Activated naive CD4-positive, alpha-beta T cell treated with anti-CD3 and anti-CD28 coated beads for 36 hours (primary cell): ENCODE measurements at places on chromosomes 7 and 10. TPM values are rescaled to one million over a fixed set of nuclear protein-coding genes. Genes with fewer than 3 reads are reported as not detected.

DNA sequence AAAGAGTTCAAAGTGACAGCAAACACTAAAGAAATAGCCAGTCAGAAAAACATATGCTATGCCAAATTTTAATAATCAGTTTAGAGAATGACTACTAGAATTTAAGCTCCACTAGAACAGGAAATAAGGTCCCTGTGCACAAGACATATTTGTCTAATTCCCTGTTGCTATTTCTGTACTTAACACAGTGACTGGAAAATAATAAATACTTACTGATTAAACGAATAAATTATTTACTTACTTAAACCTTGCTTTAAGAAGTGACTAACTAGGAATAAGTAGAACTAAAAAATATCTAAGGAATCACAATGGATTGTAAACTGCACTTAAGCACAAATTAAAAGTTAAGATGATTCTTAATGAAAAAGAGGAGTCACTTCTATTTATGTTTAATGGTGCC is 22.3 kb downstream of the NPS start:
- no peak overlapping the region for H3K27ac ChIP-seq
- H3K4me3 ChIP-seq = no peak overlapping the region
- H3K36me3 ChIP-seq = no peaks in the 10 kb centered on the region
- no peaks in the 10 kb centered on the region for H3K4me1 ChIP-seq
- peaks cover under 1% of the 10 kb centered on the region for H3K27me3 ChIP-seq
- DNase-seq = no peak

DNA sequence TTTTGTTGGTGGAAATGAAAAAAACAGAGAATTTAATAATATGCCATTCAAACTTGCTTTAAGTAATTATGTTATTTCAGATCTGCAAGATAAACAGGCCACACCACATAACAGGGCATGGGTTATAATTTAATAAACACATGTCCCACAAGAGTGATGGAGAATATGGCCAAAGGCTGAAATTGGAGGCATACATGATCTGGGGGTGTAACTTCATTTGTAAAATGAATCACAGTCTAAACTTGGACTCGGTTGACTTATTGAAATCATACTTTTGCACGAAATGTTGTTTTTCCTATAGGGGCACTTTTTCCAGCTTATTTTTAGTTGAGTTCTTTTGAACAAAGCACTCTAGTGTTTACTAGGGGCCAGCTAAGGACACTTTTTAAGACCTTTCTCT is 151.6 kb downstream of the TMEM26 start:
- no peak for DNase-seq
- H3K27me3 ChIP-seq = peaks cover 7% of the 10 kb centered on the region
- H3K27ac ChIP-seq = no peak overlapping the region
- no peaks in the 10 kb centered on the region for H3K4me1 ChIP-seq
- H3K36me3 ChIP-seq = peaks cover 2% of the 10 kb centered on the region

- no peak overlapping the region for H3K27ac ChIP-seq
- no peaks in the 10 kb centered on the region for H3K27me3 ChIP-seq
- H3K4me1 ChIP-seq = peaks cover 3% of the 10 kb centered on the region
- no peak for DNase-seq
These were observed 5.8 kb upstream of the NCOA4 start for GRCh38 chr10:46035923-46036849.

GRCh38 chr7:118747473-118747872 is 523.0 kb downstream of the ANKRD7 start:
- H3K4me3 ChIP-seq = no peak overlapping the region
- H3K4me1 ChIP-seq = no peaks in the 10 kb centered on the region
- DNase-seq = no peak
- no peaks in the 10 kb centered on the region for H3K27me3 ChIP-seq

GRCh38 chr10:96910488-96911395 is 78.6 kb downstream of the LCOR start:
- DNase-seq = peak; percentile 29
- no peaks in the 10 kb centered on the region for H3K27me3 ChIP-seq
- H3K36me3 ChIP-seq = peaks cover 17% of the 10 kb centered on the region

Gene DRGX
- total RNA-seq = not detected

Gene ANKRD22
- 0.12 TPM for total RNA-seq

Gene SH3PXD2A
- total RNA-seq = 7.8 TPM
